Stimulated activated CD4-positive, alpha-beta T cell treated with anti-CD3 and anti-CD28 coated beads, TNF-alpha, amount 100 ng/mL, for 48 hours (primary cell): ENCODE measurements at places on chromosomes 13 and 19.

DNA sequence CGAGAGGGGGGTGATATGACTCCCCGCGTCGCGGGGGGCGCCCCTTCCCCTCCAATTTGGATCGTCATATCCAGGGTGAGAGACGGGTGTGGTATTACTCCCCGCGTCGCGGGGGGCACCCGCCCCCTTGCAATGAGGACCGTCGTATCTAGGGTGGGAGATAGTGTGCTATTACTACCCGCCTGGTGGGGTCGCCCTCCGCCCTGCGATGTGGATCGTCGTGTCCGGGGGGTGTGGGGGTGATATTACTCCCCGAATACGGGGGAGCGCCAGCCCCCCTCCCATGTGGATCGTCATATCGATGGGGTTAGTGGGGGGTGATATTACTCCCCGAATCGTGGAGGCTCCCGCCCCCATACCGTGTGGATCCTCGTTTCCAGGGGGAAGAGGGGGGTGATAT is 29.2 kb upstream of the RGCC start:
- no peak for DNase-seq

DNA sequence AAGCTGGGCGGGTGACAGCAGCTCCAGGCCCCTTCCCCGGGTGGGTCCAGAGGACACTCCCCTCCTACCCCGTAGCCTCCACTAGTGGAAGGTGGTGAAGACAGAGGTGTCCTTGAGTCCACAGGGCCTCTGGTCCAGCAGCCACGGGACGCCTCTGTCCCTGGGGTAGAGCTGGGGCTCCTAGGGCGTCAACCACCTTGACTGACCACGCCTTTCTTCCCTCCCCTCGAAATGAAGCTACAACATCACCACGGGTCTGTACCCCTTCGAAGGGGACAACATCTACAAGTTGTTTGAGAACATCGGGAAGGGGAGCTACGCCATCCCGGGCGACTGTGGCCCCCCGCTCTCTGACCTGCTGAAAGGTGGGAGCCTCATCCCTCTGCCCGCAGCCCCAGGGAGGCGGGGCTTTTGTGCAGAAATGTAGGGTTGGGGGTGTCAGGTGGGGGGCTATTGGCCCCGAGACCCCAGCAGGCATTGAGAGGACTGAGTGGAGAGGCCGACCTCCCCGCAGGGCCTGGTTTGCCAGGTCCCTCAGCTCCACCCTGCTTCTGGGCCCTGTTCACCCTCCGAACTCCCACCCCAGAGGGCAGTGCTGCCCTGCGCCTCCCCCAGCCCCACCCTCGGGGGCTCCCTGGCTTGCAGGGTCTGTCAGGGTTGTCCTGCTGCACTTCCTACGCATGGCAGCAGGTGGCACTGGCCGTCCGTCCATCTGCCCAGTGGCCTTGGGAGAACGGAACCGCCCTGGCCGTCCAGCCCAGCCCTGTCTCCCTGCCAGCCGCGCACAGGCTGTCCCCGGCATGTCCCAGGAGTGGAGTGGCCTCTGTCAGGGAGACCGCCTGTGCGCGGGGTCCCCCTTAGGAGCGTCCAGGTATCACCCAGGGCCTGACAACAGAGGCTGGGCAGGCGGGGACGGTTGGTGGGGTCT is 15.7 kb downstream of the STK11 start:
- no peak for DNase-seq

GRCh38 chr13:36183901-36184300 is 30.5 kb downstream of the SOHLH2 start:
- DNase-seq = no peak

DNA sequence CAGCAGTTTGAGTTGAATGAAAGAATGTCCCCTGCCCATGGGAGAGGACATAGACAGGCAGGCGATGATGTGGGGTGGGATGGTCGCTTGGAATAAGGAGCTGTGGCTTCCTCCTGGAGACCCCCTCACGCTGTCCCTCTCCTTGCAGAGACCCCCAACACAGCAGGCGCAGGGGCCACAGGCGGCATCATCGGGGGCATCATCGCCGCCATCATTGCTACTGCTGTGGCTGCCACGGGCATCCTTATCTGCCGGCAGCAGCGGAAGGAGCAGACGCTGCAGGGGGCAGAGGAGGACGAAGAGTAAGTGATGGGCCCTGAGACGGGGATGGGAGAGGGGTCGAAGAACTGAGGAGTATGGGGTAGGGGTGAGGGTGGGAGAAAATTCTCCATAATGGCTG is 9.0 kb upstream of the TOMM40 start:
- no peak for DNase-seq

DNA sequence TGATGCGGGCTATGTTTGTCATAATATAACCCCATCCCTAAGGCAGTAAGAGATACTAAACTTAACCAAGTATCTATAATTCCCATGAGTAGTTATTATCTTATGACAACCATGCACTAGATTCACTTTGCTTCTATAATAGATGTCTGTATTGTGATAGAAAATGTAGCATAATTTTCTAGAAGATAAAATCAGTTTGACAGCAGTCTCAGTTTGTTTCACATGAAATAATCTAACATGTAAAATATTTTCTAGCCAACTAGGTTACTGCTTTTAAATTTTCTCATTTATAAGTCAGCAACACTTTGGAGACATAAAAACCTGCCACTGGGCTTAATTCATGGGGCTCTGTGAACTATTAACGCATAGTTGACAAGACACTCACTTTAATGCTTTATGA is 1410.7 kb upstream of the ATXN8OS start:
- no peak for DNase-seq

DNA sequence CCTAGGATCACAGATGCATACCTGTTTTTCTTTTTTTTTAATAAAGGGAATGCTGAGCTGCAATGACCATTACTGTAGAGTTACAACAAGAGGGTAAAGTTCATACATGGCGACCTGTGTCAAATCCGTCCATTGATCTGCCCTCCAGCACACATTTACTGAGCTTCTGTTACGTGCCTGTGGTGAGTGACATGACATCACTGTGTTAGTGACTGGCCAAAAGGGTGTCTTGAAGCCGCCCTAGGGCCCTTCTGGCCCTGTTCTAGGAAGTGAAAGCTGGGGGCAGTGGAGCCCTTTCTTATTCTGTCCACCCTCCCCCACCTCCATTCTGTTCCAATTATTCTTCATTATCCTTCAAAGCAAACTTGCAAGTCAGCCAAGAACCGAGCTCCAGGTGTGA is 66.3 kb downstream of the ZIC5 start:
- DNase-seq = no peak

- DNase-seq = no peak
Measured at GRCh38 chr13:27321468-27322431, 51.1 kb downstream of the RASL11A start.

GRCh38 chr19:7850000-7850813 is 20.2 kb downstream of the EVI5L start:
- DNase-seq = no peak

GRCh38 chr19:5173993-5174392 is 166.6 kb downstream of the PTPRS start:
- DNase-seq = no peak

- DNase-seq = no peak
Measured at GRCh38 chr13:25415241-25415640, 43.5 kb downstream of the ATP8A2 start.

DNA sequence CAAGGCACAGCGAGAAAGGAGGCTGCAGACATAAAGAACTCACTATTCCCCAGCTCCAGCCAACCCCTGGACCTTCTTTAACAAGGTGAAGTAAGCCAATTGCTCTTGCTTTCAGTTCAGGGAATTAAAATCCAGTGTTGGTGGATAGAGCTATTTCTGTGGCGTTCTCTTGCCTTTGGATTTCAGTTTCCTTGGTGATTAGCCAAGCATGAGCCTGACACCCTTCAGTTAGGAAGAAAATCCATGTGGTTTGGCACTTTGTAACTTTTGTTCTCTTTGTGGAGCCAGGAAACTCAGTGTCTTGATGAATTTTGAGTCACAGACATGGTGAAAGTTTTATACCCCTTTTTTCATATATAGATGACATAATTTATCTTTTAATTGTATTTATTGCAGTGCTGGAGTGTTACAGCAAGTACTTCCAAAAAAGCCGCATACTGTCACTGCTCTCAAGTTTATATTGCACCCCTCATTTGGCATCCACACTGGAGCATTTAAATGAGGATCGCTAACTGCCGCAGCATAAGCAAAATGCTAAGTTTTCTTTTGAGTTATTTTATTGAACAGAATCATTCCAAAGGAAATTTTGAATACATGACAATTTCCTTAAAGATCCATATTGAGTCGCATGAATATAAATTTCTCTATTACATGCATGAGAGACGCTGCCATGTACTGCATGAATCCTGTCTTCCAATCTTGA is 406.8 kb downstream of the MYO16 start:
- no peak for DNase-seq

- DNase-seq = no peak
Measured at GRCh38 chr13:51768378-51768921, 35.5 kb downstream of the DHRS12 start.

DNA sequence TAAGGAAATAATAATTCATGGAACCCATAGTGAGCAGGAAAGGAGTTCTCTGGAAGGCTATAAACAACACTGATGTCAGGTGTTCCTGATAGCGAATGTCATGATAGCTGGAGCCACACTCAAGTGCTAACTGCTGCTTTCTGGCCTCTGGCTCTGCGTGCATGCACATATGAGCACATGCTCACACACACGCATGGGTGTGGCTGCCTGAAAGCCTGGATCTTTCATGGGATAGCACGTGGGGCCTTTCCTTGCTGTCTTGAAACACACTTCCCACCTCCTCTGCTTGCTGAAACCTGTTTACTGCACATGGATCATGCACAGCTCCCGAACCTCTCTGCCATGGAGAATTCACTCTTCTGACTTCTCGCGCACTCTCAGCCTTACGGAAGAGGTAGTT is 207.4 kb downstream of the ATP8A2 start:
- DNase-seq = no peak

GRCh38 chr19:44615863-44616247 is 2.5 kb downstream of the IGSF23 start:
- no peak for DNase-seq

DNA sequence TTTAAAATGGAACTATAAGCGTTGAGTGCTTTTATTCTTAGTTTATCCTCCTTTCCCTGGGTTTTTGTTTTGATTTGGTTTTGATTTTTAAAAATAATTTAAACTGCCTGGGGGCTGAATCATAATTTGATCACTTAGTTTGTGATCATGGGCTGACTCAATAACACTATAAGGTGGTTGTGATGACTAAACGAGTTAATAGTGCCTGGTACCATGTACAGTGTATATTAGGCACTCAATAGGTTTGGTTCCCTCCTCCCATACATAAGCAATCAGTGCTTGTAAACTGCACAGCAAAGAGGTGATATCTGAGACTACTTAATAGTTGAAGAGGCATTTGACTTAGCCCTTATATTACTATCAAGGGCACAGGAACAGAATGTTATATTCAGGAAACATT is 200.9 kb upstream of the RFC3 start:
- DNase-seq = no peak

DNA sequence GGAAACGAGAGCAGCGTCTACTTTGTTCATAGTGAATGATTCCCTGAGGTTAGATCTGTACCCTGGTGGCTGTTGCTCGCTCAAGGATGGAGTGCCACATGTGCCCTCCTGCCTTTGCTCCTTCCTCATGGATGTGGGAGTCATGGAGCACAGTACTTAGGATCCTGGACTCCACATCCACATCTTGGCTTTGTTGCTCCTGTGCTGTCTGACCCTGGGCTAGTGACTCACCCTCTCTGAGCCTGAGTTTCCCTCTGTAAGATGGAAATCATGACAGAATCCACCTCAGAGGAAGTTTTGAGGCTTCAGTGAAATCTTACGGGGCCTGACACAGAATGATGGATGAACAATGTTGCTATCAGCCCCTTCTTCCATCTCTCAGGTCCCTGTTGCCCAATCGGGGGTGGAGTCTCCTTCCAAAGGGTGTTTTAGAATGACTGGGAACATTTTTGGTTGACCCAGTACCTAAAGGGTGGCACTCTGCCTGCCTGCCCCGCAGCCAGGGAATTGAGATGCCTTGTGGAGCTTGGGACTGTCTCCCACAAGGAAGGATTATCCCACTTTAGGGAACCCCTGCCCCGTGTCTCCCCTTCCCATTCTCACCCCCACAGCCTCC is 9.8 kb upstream of the TIMM50 start:
- no peak for DNase-seq

DNA sequence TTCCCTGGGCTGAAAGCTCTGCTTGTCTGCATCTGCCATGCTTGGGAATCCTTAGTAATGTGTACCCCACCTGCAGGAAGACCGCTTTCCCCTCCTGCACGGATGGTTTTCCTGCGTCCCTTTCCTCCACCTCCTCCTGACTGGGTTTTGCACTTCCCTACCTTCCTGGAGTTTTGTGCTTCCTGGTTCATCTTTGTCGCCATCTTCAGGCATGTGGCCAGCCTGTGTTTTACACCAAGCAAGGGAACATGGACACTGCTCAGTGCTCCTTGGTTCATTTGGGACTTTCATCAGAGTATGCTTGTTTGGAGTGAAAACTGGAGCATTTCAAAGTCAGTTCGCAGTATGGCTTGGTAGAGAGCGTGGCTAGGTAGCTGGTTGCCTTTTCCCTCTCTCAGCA is 30.7 kb downstream of the ERICH6B start:
- DNase-seq = no peak

DNA sequence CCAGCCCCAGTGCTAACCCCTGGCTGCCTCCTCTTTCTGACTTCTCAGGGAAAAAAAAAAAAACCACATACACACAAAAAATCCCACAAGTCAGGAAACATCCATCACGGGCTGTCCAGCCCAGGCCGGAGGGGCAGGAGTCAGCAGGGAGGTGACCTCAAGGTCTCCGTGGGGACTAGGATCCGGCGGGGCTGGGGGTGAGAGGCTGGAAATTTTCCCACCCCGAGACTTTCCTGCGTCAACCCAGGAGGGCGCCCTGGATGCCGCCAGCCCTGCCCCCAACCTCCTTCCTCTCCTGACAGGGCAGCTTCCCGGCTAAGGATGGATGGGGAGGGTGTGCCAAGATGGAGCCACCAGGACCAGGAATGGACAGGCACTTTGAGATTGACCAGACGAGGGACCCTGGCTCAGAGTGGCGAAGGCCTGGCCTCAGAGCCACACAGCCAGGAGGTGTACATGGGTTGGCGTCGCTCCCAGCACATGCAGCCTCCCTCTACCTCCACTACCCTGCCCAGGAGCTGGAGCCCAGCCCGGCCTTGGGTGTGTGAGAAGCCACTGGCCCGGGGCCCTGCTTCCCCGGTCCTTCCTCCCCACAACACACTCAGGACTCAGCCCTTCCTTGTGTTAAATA is 33.3 kb downstream of the BLOC1S3 start:
- DNase-seq = no peak

DNA sequence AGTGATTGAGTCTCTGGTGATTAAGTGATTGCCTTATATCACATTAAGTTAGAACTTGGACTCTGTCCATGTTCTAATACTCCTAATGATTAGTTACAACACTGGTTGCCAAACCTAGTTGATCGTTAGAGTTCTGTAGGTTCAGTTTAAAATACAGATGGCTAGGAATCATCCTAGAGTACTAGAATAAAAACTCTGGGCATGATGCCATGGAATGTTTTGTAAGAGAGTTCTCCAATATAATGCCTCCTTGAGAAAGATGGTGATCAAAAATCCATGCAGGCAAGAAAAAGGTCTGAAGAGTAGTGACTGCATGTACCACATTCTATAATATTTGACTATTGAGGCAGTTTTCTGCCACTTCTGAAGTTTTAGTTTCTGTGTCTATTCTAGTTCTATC is 176.3 kb downstream of the GPC5 start:
- DNase-seq = no peak

DNA sequence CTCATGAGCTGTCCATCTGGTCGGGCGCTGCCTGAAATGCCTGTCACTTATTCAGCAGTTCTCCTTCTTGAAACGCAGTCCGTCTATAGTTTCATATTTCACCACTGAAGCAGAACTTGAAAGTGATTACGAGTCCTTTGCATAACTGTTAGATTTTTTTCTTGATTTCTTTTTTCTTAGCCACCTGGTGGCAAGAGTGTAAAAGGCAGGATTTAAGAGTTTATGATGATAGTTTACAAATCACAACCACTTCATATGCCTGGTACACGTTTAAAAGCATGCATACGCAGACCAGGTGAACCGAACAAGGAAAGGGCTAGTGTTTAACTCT is 45.8 kb downstream of the GGACT start:
- DNase-seq = no peak
